ENCODE measurements at places on chromosomes 6 and 20.

DNA sequence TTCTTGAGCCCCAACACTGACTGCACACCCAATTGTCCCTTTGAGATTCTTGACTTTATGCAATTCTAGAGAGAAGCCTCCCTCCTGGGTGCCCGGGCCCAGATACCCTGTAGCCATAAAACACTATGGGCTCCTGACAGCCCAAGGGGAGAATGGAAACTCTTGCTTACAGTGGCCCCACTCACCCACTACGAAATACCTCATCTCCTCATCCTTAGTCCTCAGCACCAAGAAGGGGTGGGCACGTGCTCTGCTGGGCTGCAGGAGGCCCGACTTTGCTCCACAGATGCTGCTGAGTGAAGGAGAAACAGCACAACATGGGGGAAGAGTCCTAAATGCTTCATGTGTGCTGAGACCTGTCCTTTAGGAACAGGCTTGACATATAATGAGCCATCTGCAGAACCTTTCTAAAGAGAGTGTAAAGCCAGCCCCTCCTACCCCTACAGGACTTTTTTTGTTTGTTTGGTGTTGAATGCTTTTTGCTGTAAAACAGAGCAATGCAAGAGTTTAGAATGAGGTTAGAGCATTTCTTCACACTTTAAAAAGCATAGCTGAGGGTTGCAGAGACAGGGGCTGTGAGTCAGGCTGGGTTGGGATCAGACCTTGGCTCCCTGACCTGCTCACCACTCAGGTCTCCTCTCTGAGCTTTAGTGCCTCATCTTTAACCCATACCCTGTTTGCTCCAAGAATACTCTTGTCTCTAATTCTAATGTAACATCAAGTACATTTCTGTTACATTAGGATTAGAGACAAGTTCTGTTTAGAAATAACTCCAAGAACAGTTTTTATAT is 17.6 kb upstream of the SIRPG start:
- no peak for DNase-seq

DNA sequence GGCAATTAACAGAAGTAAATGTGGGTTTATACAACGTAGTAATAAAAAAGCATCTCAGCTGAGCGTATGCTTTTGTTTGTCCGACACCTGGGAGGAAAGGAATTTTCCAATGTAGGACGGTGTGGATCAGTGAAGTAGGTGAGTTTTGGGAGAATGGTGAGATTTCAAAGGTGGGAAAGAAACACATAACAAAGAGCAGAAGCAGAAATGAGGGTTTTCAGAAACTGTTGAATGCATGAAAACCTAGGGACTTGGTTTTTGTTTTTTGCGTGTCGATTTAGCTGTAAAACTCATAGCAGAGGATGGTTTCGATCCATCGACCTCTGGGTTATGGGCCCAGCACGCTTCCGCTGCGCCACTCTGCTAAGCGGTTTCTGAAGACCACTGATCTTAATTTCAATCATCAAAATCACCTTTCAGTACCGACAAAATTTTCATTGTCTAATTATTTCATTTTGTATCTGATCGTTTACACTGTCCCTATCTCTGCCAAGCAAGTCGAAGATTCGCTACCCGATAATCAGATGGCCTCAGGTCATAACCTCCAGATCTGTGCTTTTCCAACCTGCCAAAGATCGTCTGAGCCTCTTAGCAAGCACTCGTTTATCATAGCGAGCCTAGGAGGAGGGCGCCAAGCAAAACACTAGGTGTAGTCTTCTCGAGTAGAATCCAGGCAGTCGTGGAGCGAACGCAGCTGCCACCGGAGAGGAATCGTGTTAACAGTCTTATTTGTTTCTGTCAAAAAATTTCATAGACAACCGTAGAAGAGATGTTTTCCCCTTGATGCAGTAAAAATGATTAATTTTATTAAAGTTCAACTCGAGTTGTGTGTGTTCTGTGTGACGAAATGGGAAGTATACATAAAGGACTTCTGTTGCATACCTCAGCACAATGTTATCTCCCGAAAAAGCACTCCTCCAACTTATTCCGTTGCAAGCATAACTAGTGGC is 20.9 kb upstream of the POM121L2 start:
- DNase-seq = no peak

GRCh38 chr6:148195511-148195910 is 147.1 kb upstream of the SASH1 start:
- DNase-seq = no peak

DNA sequence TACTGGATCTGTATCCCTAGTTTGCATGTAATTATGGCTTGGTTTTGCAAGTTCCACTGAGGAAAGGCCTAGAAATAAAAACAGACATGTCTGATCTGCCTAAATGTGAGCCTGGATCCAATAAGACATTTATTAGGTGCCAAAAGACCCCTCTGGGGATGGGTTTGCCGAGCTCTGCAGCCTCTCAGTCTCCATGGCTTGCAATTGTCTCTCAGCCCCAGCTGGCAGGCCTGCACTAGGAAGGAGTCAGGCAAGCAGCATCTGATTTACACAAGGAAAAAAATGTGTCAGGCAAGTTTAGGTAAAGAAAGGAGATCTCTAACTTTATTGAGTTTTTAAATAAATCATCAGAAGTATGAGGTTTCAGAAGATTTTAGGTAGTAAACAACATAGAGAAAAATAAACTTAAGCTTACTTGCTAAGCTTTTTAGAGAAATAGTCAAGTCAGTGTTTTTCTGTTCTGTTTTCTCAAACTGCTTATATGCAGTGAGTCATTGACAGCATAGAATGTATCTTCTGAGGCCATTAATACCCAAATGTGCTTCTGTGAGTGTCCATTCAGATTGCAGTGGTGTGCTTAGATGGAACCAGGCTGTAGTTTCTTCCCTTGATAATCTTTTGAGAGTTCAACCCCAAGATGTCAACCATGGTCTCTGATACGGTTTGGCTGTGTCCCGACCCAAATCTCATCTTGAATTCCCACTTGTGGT is 121.0 kb downstream of the FHL5 start:
- DNase-seq = no peak

DNA sequence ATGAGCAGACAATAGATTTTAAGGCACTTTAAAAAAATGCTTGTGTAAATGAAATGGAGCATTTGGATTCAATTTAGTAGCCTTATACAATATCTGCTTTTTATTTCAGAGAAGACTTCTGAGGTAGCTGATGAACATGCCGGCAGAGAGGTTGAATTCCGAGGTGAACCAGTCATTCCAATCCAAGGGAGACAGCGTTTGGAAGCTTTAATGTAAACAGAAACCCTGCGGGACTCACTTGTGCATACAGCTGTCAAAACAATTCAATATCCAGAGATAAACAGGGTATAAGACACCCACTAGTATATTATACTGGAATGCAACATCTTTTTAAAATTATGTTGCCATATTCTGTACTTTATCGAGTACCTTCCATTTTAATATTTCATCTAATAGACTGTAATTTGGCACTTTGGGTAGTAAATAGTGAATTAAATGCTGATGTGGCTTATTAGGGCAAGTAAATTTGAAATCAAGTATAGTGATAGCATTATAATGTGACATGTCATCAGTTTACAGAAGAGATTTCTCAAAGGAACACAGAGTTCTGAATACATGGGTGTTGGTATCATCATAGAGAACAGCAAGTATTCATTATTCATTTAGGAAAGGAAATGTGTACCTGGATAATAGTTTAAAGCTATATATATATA is 347.7 kb downstream of the PRKN start:
- DNase-seq = no peak

DNA sequence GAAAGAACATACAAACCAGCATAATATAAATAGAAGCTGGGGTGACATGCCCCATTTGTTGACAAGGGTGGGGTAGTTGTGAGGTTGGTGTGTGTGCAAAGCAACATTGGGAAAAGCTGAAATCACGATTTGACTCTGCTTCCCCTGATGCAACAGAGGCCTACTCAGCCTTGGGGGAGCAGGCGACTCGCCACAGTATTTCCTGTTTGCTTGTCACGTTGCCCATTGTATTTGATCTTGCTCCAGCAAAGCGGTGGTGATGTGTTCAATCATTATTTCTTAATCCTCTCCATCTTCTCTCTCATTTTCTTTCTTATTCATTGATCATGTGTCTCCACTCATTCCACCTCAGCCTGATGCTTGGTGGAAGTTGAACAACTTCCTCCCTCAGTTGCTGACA is 165.8 kb upstream of the CITED2 start:
- DNase-seq = no peak

DNA sequence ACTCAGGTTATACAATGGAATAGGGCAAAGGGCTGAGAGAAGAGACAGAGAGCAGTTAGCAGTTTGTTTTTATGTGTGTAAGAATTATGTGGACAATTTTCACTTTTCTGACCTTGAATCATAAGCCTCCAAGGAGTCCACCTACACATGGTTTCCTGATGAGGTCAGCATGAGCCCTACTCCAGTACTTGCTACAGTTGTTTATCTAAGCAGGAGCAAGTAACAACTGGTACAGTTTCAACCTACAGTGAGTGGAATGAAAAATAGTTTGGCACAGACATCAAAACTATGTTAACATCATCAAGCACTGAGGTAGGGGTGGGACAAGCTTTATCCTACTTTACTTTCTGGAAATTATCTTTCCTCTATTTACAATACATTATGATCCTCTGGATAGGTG is 426.7 kb upstream of the ID4 start:
- DNase-seq = no peak

- no peak for DNase-seq
Observed at GRCh38 chr6:99614430-99615186, 8.0 kb downstream of the PRDM13 start.

DNA sequence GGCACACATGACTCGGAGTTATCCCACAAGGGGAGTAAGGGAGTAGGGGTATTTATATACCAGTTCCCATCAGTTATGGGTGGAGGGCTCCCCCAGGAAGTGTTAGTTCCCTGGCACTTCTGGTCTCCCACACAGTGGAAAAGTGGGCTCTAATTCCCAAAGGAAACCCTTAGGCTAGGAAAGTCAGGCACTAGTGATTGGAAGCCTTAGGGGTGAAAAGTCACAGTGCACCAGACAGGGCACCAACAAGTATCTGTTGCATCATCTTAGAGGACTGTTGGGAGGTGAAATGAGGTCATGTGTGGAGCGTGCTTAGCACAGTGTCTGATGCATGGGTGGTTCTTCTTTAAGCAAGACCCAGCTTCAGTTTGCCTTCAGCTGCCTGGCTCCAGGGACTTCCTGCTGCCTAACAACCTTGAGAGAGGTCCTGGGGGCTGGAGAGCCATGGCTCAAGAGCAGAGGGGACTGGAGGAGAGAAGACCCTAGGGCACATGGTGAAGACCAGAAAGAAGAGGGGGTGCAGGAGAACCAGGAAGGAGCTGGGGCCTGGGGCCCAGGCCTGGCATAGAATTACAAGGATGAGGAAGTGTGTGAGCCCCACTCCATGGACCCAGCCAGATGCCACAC is 7.5 kb upstream of the FOXP4 start:
- DNase-seq = no peak

- DNase-seq = no peak
Observed at GRCh38 chr6:136923116-136923953, 1.2 kb downstream of the SLC35D3 start.

GRCh38 chr6:11923621-11924020 is 88.5 kb upstream of the HIVEP1 start:
- no peak for DNase-seq

DNA sequence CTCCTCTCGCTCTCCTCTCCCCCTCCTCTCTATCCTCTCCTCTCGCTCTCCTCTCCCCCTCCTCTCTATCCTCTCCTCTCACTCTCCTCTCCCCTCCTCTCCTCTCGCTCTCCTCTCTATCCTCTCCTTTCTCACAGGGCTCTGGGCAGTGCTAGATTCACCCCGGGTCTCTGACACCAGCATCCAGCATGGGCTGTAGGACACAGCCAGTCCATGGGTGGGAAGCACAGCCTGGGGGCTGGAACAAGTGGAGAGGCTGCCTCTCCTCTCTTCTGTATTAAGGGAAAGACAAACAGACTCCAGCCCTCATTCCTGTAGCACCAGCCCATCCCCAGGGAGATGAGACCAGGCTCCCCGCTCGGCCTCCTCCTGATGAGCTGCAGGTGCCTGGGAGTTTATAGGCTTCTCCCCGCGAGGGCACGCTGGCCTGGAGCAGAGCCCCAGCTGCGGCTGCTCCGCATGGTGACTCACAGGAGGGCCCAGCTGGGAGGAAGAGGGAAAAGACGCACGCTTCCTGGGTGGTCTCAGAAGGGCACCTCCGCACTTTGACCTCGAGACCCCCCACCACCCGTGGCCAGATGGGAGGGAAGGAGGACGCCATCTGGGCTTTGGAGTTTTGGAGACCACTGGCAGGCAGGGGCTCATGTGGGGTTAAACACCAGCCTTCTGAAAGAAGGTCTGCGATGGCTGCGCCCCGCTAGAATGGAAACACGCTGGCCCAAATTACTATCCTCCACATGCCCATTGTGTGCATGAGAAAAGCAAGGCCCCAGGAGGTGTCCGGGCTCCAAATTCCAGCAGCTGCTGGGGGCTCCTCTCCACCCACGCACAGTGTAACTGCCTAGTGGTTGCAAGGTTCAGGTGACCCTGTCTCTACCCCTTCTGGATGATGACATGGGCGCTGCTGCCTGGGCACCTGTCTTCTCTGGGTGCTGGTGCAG is 68.0 kb downstream of the BMP7 start:
- DNase-seq = no peak

DNA sequence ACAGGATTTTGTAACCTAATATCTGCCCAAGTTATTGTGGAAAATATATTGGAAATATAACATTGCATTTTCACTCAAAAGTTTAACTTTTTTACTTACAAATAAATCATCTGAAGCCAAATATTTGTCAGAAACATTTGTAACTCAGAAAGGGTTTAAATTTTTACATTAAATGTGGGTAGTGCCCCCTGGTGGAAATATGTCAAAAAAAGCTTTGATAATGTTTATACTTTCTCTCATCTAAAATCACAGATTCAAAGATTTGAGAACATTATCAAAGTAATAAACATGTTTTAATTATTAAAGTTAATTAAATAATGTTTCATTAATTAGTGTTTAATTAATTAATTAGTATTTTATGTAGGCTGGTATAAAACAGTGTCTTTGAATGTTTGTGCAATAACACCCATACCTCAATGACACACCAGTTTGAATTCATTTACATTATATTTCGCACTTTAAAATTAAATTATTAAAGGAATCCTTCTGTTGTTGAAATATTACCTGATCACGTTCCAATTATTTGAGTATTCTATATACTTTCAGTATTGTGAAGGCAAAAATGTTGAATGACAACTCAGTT is 320.1 kb upstream of the FKBP1C start:
- DNase-seq = no peak

- DNase-seq = no peak
Observed at GRCh38 chr6:96124778-96125177, 109.0 kb downstream of the FUT9 start.

DNA sequence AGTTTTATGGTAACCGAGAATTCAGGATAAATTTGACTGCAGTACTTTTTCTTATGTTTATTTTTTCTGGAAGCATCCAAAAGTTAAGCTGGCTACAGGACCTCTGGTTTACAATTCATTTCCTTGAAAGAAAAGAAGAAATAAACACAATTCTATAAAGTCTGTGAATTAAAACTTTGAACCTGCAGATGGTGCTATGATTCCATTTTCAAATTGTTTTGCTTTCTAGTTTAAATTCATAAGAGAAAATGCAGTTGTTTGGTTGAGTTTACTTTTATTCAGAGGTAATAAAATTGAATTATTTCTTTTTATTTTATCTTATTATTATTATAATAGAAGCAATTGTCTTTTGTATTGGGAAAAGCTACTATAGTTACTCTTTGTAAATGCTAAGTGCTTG is 1.8 kb upstream of the VIP start:
- DNase-seq = no peak

- DNase-seq = no peak
Observed at GRCh38 chr6:109443425-109443950, 3.0 kb downstream of the SMPD2 start.

- DNase-seq = no peak
Observed at GRCh38 chr6:25953733-25954132, 8.9 kb upstream of the TRIM38 start.
